ENCODE measurements at places on chromosomes 2 and 18.

DNA sequence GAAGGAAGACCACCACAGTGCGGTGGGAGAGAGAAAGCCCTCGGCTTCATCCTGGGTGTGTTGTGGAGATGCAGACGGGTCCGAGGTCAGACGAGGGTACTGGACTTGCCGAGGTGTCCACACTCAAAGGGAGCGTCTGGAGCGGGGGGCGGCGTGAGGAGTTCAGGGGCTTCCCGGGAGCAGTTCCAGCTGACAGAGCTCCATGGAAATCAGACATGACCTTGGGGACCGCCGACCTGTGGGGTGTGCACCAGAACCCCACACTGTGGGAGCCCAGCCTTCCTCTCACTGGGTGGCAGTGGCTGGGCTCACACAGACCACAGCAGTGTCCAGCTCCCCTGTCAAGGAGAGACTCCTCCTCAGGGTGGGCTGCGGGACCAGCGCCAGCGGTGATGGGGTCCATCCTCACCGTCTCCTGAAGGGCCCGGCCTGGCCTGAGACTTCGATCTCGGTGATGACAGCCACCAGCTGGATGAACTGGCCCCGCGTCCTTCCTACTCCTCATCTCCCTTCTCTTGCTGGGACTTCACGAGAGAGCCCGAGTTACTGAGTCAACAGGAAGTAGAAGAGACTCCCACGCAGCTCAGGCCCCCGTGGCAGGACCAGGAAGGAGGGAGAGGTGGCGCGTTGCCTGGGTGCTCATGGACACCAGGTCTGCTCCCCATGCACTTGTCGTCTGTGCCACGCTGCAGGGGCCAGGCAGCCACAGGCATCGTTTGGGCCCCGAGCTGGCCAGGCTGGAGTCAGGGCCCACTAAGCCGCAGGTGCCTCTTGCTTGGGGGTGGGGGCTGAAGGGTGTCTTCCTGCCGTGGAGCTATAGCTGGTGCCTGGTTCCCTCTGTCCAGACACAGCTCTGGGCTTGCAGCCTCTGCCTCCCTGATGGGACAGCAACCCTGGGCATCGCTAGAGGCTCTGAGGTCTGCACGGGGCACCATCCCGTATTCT is 101.9 kb upstream of the CTDP1 start:
- no peak for DNase-seq

DNA sequence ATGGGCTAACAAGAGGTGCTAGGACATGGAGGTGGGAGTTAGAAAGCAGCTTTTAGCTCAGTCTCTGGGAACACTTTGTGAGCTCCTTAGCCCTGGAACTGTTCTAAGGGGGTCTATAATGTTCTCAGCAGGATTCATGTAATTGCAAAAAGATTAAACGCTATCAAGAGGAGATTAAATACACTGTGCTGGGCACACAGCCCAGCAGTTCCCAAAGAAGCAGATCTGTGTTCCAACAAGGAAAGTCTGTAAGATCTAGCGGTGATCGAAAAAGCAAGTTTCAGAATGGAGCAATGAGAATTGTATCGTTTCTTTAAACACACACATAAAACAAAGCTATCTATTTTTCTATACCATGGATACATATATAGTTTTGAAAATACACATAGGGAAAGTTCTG is 2.4 kb upstream of the ARID5A start:
- no peak for DNase-seq

DNA sequence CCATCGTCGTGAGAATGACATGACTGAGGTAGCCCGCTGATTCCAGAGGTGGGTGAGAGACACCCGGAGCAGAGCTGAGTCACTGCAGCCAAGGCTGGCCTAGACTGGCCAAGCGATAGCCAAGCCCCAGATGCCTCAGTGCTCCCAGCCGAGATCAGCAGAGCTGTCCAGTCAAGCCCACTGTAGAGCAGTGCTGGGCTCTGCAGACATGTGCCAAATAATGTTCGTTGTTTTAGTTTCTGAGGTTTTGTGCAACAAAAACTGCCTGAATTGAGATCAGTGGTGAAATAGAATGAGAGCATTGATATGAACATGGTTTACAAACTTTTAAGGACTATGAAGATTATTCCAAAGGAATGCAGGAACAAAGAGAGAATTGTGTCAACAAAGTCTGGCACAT is 42.1 kb downstream of the INSIG2 start:
- DNase-seq = no peak

DNA sequence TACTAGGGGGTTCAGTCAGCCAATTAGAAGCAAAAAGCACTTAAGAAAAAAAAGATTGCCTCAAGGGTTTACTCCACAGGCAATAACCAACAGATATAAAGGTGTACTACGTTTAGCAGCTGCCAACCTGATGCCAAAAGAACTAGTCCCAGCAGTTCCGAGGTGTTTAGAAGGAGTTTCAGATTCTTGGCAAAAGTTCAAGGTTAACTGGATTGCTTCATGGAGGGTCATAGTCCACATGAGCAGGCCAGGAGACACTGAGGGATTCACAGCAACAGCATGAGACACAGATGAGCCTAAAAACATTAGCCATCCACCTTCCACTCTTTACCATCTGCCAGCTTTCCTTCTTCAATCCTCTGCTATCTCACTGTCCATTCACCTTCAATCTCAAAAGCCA is 4.9 kb upstream of the DNAH7 start:
- no peak for DNase-seq

GRCh38 chr2:218883491-218884490 is 3.1 kb downstream of the WNT10A start:
- DNase-seq = no peak

DNA sequence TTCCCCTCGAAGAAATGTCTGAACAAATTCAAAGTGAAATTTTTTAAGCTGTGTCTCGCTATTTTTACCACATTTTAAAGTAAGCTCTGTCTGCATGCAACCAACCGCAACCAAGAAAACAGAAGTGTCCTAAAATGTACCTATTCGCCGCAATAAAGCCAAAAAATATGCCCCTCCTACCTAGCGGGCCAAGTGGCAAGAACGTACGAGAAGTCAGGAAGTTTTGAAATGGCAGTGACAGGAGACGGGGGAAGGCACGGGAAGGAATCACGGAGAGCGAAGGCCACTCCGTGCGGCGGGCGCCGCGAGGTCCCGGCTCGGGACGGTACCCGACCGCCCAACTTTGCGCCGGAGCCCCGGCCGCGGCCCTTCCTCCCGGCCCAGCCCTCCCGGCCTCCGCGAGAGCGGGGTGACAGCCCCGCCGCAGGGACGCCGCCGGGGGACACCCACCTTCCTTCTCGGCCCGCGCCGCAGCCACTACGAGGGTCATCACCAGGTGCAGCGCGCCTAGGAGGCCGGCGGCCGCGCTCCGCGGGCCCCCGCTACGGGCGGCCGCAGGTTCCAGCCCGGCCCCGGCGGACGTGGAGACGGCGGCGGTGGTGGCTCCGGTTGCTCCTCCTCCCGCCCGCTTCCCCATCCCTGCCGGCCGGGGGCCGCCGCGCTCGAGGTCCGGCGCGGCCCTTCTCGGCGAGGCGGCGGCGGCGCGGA is 568 bp downstream of the TMEM131 start:
- peak; percentile 59 for DNase-seq

All from 8988T (cell line).